ENCODE measurements at places on chromosomes 11 and 22.

DNA sequence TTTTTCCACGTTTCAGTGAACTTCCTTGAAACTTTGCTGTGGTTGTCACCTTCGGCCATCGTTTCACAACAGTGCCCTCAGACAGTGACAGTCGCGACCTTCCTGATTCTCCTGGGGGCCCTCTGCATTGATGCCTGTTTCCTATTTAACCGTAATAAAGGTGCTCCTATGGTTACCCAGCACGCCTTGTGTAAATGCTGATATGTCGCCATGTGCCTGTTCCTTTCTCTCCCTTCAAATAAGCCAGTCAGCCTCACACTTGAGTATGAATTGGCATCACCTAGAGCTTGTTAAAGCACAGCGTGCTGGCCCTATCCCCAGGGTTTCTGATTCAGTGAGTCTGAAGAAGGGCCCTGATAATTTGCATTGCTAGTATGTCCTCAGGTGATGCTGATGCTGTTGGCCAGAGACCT lies 104.8 kb downstream of the MICAL2 start:
- no peak for DNase-seq

GRCh38 chr11:13649619-13650018 lies 18.8 kb upstream of the FAR1 start:
- DNase-seq, result no peak

DNA sequence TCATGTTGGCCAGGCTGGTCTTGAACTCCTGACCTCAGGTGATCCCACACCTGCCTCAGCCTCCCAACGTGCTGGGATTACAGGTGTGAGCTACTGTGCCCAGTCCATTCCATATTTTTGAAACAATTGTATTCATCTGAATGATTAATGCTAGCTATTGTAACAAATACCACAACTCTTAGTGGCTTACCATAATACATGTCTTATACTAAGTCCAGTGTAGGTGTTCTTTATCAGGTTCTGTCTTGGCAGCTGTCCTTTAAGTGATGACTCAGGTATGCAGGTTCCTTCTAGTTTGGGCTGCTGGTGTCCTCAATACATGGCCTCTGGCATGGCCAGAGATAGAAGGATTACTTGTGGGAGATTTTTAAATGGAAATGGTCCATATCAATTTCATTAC lies 39.0 kb downstream of the UVRAG start:
- no peak for DNase-seq

DNA sequence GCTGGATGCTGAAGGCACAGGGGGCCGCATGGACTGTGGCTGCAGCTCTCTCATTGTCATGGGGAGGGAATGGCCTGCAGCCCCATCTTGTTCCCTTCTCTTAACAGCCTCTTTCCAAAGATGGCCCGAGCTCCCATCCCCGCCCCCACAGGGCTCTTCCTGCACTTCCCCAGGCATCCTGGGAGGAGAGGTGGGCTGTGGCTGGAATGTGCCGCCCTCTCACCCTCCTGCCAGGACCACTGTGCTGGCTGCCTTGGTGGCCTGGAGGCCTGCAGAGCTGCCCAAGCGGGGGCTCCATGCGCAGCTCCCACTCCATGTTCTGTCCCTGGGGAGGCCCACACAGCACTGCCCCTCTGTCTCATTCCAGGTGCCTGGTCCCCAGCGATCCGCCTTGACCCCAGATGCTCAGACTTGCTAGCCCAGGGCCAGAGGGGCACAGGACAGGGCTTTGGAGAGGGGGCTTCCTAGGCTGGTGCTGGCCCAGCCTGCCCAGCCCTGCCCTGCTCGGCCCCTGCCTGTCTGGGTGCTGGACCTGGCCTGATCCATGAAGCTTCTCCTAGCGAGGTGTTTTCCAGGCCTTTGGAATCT lies 56.6 kb downstream of the RTN4R start:
- DNase-seq, result no peak

DNA sequence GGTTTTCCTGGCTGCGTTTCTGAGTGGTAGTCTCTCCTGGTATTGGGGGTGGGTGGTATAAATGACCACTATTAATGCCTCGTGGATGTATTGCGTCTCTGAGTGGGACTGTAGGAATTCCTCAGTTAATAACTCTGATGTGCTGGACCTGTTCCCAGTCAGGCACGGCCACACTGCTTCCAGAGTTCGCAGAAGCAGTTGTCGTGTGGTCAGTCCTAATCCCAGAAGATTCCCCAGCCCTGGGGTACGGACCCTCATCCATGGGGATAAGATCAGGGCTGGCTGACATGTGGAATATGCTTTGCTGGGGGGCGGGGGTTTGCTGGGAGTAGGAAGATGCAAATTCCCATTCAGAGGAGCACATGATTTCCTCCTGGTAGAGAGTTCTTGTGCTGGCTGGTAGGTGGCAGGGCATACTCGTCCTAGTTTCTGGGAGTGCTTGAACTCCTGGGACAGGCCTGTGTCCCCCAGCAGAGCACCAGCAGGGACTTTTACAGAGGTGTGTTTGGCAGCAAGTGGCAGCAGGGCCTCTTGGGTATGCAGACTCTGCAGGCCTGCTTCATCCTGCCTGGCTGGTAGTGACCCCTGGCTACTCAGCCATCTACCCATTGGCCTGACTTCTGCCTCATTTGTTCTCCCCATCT lies 157.4 kb downstream of the NAV2 start:
- DNase-seq, result no peak

Data from central memory CD4-positive, alpha-beta T cell (primary cell).